ENCODE measurements at places on chromosomes 7 and 10.

DNA sequence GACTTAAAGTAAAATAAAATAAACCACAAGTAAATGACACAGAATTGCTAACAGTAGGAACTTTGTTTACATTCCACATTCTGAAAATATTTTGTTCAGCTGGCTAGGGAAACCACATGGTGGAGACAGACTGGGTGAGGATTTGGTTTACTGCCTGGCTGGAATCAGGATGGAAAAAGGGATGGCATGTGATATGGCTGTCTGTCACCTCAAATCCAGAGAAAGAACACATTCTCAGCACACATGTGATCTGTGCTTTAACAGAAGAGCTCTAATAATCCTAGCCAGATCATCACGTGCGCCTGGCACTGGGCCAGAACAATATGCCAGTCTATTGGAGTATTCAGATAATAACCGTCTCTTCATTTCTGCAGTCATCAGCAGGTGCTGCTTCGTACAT is 90.9 kb upstream of the PIP4K2A start:
- DNase-seq, result no peak

- DNase-seq, result no peak
Observed at GRCh38 chr7:22394739-22395138, 37.8 kb upstream of the RAPGEF5 start.

GRCh38 chr7:39923091-39923490 is 27.0 kb upstream of the CDK13 start:
- no peak for DNase-seq

DNA sequence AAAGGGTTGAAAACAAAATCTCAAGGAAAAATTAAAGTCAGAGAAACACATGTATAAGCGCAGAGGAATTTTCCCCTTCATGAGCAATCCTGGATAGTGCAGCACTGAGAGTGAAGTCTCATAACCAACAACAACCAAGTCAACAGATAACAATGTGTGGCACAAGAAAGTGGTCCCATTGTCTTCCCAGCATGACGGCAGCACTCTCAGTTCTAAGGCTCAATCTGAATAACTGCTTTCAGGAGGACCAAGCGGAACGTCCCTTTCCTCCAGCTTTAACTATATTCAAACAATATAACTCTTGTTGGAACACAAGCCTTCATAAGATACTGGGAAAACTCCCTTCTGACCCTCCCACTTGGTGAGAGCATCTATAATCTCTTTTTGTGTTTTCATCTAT is 137.9 kb downstream of the RAPGEF5 start:
- DNase-seq, result no peak

- no peak for DNase-seq
Observed at GRCh38 chr7:12909483-12909882, 222.1 kb downstream of the ARL4A start.

DNA sequence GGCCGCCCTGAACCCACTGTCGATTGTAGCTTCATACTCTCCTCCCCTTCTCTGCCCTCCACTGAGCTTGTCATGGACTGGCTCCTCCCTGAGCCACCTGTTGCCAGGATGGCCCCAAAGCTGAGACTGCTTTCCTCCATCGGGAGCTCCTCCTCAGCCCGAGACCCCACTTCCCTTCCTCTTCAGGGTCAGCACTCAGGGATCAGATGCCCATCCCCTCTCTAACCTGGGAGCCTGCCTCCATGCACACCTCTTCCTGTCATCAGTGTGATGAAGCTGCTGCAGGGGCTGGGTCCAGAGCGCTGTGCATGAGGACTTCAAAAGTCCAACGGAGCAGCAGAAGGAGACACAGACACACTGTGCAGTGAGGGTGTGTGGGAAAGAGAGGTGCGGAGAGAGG is 201.1 kb downstream of the WDR37 start:
- no peak for DNase-seq

GRCh38 chr7:129208667-129209066 is 16.2 kb upstream of the AHCYL2 start:
- DNase-seq, result no peak

DNA sequence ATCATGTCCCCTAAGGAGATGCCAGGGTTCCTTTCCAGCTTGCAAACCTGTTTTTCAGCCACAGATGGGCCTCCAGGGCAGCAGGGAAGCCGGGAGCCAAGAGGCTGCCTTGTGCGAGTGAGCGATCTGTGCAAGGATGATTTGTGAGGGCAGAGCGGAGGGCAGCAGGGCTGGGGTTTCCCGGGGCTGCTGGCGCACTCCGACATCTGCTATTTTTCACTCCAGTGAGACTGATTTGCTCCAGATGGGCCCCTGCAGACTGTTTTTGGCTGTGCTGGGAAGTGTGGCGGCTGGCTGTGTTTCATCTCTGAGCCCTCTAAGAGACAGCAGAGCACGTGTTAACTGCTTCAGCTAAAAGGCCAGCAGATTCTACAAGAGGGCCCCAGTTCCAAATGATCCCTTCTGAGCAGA is 466.2 kb downstream of the TYW1 start:
- no peak for DNase-seq

- DNase-seq, result no peak
Observed at GRCh38 chr7:127828843-127829500, 177.0 kb downstream of the SND1 start.

- no peak for DNase-seq
Observed at GRCh38 chr7:158369290-158369689, 218.3 kb downstream of the PTPRN2 start.

DNA sequence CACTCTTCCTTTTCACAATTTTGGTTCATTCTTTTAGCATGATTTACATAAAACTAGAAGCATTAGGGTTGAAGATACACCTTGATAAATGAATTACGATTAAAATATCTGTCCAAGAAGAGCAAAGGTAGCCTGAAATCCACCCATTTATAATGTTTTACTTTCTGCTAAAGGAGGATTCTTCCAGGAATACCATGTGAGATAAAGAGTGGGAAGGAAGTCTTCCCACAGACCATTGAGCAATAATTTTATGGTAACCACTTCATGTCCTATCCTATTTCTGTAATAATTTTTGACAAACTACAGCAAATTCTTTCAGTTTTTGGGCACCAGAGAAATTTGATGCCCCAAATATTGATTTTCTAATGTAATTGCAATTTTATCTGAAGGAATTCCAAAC is 150.6 kb upstream of the STEAP4 start:
- no peak for DNase-seq

GRCh38 chr10:14093730-14094484 is 236.8 kb downstream of the FRMD4A start:
- DNase-seq, result no peak

DNA sequence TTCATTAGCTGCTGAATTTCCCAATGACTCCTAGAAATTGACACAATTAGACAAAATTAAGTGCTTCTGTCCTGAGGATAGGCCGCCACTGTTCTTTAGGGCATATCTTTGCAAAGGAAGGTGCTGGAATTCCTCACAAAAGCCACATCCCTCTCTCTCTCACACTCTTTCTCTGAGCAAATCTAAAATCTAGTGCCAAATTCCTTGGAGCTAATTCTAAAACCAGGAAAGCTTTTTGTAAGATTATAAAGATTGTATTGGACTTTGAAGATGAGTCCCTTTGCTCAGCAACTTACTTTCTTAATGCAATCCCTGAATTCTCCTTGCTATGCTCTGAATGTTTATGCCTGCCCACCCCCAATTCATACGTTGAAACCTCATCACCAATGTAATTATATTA is 288.9 kb downstream of the KCNMA1 start:
- DNase-seq, result no peak

DNA sequence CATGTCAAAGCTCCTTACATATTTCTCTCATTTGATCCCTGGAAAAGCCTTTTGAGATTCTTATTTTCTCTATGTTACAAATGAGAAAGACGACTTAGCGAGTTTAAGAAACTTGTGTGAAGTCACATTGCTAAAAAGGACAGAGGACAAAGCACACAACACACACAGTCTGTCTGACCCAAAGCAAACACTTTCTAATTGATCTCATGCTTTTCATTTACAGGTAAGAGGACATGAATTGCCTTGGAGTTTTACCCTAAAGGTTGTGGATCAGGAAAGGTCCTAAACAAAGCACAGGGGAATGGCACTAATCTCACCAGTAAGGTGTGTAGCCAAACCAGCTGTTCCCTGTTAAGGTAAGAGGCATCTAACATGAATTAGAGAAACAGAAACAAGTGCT is 18.7 kb downstream of the SLC35G1 start:
- DNase-seq, result no peak

- DNase-seq, result no peak
Observed at GRCh38 chr10:133465191-133465949, 11.6 kb downstream of the SCART1 start.

DNA sequence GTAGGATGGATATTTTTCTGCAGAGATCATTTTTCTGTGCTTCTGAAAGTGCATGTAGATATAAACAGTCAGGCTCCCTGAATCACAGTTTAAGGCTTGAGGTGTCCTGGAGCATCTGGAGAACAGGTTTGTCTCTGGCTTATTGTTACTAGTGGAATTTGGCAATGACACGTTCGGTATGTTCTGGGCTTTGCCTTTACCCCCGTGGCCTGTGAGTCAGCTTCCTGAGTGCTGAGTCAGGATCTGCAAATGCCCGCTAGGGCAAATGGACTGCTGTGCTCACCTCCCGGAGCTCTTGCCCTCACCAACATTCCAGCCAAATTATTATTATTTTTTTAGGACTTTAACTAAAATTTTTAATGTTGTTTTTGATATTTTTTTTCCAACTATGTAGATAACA is 192.5 kb upstream of the PRSS1 start:
- no peak for DNase-seq

- no peak for DNase-seq
Observed at GRCh38 chr7:147483634-147484292, 1106.8 kb upstream of the C7orf33 start.

DNA sequence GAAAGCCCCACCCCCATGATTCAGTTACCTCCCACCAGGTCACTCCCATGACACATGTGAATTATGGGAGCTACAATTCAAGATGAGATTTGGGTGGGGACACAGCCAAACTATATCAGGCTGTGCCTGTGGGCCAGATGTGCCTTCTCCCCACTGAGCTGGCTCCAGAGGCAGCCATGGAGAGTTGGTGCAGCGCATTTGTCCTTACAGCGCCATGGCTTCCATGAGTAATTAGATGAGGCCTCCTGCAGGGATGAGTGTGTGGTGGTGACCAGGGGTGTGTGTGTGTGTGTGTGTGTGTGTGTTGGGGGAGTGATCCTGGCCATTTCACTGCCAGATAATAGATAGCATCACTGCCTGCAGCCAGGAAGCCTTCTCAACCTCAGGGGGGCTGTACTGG is 94.6 kb downstream of the FANK1 start:
- DNase-seq, result no peak

DNA sequence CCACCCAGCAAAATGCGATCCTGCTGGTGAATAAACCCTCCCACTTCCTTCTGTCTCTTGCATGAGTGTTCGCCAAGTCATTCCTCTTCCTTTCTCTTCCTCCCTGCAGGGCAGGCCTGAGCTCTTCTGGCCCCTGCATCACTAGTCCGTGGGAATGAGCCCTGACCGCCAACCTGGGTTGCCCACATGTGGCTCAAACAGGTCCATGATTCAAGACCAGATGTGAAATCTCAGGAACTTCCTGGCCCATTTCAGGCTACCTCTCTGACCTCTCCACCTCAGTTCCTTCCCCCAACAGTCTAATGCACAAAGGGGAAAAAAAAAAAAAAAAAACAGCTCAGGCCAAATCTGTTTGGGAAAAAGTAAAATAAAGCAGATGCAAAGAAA is 5.4 kb upstream of the YWHAG start:
- no peak for DNase-seq

- no peak for DNase-seq
Observed at GRCh38 chr10:126278851-126279250, 109.4 kb downstream of the ADAM12 start.

DNA sequence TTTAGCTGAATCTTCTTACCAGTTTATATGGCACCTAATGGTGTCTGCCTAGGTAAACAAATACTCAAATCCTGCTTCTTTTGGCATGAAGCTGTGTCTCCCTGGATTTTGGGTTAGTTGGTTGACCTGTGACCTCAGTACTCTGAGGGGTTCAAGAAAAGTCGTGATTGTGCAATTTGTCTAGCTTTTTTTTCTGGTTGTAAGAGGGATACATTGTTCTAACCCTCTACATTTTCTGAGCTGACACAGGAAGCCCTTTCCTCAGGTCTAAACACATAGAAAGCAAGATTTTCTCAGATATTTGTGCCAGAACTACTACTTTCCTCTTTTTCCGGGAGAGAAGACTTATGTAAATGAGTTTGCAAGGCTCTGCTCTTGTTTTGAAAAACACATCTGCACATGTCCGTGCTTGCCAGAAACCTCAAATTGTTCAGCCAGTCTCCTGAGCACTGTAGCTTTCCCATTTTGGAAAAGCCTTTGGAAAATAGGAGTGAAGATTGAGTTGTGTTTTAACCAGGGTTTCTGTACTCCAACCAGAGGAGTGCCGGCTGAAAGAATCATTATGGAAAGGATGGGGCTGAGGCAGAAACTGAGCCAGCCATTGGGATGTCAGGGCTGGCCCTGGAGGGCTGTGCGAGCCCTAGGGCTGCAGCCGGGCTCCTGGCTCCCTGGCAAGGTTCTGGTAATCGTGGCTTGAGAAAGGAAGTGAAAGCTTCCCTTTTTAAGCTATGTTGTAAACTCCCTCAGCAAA is 31.3 kb upstream of the CXCL12 start:
- DNase-seq, result no peak

DNA sequence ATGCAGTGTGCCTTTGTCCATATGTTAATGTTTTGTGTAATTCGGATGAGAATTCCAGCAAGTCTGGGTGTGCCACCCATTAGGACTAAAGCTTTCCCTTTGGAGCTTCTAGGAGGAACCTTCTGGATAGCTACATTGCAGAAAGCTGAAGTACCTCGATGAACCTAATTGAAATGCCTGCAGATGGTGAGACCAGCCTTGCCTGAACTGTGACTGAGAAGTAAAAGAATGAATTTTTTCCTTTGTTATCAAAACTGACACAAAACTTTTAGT is 31.1 kb upstream of the FBXW4 start:
- DNase-seq, result no peak

- DNase-seq, result no peak
Observed at GRCh38 chr10:43980313-43980712, 331.6 kb upstream of the ZNF32 start.

- DNase-seq, result no peak
Observed at GRCh38 chr10:132632091-132632561, 94.5 kb downstream of the INPP5A start.

GRCh38 chr7:131905471-131905973 is 349.1 kb upstream of the PODXL start:
- no peak for DNase-seq

DNA sequence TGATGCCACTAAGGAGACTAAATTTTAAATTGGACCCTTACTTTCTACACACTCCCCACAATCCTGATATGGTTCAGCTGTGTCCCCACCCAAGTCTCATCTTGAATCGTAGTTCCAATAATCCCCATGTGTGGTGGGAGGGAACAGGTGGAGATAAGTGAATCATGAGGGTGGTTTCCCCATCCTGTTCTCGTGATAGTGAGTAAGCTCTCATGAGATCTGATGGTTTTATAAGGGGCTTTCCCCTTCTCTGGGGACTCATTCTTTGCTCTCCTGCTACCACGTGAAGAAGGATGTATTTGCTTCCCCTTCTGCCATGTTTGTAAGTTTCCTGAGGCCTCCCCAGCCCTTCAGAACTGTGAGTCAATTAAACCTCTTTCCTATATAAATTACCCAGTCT is 18.4 kb upstream of the BET1 start:
- no peak for DNase-seq

Data from activated T-helper 1 cell treated with anti-CD3 and anti-CD28 coated beads, Interleukin-2, amount 50 U/mL, for 16 hours (primary cell).